ENCODE measurements at places on chromosomes 7 and 10.

DNA sequence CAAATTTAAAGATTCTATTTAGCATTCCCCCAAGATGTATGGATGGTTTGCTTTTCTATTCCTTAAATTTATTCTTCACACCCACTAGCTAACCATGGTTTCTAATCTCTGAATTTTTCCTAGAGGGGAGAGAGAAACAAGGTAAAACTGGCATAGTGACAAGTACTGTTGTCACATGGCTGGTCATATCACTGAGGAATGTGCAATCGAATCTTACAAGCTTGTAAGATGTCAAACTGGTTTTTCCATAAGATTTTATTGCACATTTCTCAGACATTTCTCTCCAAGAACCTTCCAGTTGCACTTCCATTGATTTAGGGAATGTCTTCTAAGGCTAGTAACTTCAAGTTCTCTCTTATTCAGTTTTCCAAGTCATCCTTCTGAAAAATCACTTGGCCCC lies 89.8 kb downstream of the MBL2 start:
- no peak for DNase-seq

DNA sequence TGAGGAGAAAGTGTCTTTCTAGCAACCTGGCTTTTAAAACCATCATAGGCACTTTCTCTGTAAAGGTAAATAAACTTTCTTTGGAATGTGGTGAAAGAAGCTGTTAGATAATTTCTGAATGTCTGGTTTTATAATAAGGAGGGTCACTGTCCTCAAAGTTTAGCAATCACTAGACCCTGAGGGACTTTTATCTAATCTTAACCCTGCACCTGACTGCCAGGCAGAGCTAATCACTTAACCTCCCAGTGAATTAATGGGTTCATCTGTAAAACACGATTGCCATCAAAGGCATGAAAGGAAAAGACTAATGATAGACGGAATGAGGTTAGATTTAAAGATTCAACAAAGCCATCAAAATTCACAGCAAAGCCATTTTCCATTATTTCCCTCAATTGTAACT lies 553.8 kb downstream of the GRM8 start:
- no peak for DNase-seq

DNA sequence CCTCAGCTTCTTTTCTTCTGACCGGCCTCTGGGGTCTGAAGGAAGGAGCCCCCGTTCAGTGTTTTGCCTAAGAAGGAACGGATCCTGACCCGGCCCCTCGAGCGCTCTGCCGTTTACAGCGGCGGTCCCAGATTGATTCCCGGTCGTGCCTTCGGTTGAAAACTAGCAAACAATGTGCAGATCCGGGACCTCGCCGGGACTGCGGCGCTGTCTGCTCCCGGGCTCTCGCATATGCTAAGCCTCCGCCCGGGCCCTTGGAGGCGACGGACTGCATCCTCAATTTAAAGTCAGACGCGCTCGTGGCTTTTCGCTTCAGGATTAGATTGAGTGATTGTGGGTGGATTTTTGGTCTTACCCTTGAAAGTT lies 559 bp downstream of the DBF4 start:
- DNase-seq = peak; percentile 60

- no peak for DNase-seq
Measured at GRCh38 chr10:62919776-62920175, 103.6 kb upstream of the EGR2 start.

- DNase-seq = no peak
Measured at GRCh38 chr10:113068178-113068890, 118.3 kb downstream of the TCF7L2 start.

DNA sequence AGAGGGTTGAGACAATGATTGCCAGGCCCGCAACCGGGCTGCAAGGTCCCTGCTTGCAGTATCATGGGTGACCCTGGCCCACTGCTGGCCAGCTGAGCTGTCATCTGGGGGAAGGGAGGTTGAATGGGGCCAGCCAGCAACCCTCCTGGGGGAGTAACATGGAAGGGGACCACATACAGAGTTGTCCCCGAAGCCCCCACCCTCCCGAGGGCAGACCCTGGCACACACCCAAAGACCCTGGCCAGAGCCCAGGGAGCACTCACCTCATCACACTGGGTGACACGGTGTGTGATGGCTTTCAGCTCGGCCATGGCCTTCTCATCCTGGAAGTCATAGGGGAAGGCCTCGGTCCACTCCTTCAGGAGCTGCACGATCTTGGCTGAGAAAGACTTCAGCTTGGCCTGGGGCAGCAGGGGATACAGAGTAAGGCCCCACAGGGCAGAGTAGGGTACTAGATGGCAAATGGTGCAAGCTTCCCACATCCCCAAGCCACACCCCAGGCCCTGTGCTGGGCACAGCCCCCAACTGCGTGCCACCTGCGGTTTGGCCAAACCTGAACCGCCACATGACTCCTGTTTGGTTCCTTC lies 63.4 kb downstream of the CSGALNACT2 start:
- no peak for DNase-seq

- no peak for DNase-seq
Measured at GRCh38 chr10:114899982-114900381, 38.0 kb upstream of the TRUB1 start.

DNA sequence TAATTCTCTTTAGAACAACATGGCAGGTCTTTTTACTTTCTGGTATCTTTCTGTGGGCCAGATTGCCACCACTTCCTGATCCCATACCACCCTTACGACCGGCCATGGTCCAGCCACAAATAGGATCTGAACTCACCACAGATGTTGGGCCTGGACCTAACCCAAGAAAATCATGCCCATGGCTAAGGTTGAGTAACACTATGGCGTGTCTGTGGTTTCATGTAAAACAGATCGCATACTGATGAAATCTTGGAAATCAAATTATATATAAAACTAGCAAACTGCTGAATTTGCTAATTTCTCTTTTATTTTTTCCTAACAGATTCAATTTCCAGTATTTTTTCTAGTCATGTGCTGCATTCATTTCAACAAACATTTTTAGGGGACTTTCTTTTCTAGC lies 77.2 kb downstream of the CH25H start:
- DNase-seq = no peak

- DNase-seq = no peak
Measured at GRCh38 chr10:36469585-36469984, 655.8 kb upstream of the ANKRD30A start.

GRCh38 chr7:98294798-98295382 lies 13.4 kb downstream of the BRI3 start:
- DNase-seq = peak; percentile 33

GRCh38 chr7:138538518-138538917 lies 78.5 kb downstream of the TRIM24 start:
- no peak for DNase-seq

DNA sequence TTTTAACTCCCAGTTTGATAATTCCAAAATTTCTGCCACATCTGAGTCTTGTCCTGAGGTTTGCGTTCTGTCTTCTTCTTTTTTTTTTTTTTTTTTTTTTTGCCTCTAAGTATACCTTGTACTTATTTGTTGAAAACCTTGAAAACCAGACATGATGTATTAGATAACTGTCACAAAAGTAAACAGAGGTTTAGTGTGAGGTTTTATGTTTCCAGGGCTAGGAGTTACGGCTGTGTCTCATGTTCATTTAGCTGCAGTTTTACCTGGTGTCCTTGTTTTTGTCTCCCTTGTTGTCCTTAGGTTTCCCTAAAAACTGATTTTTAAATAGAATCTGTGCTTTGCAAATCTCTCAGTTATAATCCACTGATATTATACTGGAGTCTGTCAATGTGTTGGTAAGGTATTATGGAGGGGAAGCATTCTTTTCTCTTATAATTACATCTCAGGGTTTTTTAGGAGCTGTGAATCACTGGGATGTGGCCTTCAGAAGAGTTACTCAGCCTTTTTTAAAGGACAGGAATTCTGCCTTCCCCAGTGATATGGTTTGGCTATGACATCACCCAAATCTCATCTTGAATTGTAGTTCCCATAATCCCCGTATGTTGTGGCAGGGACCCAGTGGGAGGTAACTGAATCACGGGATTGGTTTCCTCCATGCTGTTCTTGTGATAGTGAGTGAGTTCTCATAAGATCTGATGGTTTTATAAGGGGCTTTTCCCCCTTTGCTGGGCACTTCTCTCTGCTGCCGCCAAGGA lies 95.0 kb downstream of the CDCA7L start:
- DNase-seq = no peak

- DNase-seq = no peak
Measured at GRCh38 chr7:148118371-148118770, 472.2 kb upstream of the C7orf33 start.

GRCh38 chr7:20199015-20199737 lies 18.0 kb downstream of the MACC1 start:
- DNase-seq = peak; percentile 32
